Memory B cell (primary cell): ENCODE measurements at places on chromosomes 4 and X.

GRCh38 chr4:79652232-79652631 lies 244.2 kb upstream of the GK2 start:
- no peak for DNase-seq

DNA sequence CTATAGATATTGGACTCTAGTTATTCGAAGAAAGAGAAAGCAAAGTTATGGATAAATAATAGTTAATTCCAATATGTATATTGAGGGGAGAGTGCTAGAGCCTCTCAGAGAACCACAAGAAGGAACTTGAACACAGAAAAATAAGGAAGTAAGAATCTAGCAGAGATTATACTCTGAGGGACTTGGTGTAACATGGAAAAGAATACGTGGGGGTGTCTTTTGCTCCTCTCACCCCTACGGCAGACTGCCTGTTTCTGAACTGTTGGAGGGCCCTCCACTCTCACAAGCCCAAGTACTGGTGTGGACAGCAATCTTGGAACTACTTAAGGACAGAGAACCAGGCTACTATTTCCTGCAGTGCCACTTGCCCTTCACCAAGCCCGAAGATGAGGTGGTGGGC lies 1174.4 kb upstream of the PCDH10 start:
- no peak for DNase-seq

GRCh38 chrX:109347632-109348031 lies 134.3 kb downstream of the GUCY2F start:
- no peak for DNase-seq

DNA sequence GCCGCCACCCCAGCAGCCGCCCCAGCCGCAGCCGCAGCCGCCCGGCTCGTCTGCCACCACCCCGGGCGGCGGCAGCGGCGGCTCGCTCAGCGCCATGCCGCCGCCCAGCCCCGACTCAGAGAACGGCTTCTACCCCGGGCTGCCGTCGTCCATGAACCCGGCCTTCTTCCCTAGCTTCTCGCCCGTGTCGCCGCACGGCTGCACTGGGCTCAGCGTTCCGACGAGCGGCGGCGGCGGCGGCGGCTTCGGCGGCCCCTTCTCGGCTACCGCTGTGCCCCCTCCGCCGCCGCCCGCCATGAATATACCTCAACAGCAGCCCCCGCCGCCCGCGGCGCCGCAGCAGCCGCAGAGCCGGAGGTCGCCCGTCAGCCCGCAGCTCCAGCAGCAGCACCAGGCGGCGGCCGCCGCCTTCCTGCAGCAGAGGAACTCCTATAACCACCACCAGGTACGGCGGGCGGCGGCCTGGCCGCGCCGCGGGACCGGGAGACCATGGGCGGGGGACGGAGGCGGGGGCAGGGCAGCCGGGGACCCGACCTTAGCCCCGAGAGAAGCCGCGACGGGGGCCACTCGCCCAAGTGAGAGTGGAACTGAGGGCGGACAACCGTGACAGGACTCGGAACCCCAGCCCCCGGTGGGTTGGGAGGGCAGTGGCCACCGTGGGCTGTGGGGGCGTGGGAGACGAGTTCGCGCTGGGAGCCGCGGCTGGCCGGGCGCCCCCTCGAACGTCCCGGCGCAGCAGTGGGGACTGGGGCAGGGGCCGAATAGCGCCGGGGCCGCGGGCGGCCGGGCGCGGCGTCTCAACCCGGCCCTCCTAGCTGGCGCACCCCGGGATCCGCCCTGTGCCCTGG lies 1.8 kb downstream of the CPEB2 start:
- DNase-seq = peak; percentile 41

DNA sequence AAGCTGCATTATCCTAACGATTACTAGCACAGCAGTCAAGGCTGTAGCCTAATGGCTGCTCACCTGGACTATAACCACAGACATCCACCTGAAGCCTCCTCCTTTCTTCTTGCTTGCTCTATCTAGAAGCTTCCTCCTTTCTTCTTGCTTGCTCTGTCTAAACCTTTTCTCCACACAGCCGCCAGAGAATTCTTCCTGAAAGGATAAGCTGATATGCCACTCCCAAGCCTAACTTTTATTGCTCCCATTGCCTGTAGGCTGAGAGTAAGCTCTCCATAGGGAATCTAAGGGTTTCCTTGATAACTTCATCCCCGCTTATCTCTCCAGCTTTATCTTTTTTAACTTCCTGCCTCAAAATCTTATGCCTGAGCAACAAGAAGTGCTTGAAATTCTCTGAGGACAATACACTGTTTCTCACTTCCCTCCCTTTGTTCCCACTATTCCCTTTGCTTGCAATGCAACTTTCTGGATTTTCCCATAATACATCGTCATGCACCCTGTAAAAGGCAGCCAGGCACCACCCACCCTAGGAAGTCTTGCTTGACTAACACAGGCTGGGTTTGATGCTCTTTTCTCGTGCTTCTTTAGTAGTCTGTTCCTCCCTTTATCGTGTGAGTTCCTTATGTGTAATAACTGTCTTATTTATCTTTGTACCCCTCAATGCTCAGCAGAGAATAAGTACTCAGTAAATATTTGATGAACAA lies 1.4 kb upstream of the LRIT3 start:
- no peak for DNase-seq

- DNase-seq = no peak
These were observed 590.8 kb downstream of the SPRY1 start for GRCh38 chr4:123987408-123987807.

- DNase-seq = no peak
These were observed 76.9 kb downstream of the LRRC66 start for GRCh38 chr4:51943221-51943620.

DNA sequence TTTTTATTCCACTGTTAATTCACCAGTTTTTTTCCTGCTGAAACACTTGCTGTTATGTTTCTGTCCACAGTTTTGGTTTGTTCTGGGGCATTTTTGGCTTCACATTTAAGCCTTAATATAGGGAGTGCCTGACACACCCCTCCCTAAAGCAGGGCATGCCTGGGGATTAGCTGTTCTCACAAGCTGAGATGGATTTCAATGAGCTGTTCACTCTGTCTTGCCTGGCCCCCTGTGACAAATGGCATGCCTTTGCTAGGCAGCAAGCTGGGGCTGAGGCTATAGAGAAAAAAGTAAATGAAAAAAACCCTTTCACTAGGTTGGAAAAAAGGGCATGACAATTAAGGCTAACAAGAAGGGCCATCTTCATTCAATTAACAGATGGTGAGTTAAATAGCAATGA lies 22.4 kb downstream of the LPAR4 start:
- no peak for DNase-seq

- no peak for DNase-seq
These were observed 15.2 kb downstream of the BCOR start for GRCh38 chrX:40082447-40083119.

- no peak for DNase-seq
These were observed 92.7 kb downstream of the PJA1 start for GRCh38 chrX:69072486-69073006.

DNA sequence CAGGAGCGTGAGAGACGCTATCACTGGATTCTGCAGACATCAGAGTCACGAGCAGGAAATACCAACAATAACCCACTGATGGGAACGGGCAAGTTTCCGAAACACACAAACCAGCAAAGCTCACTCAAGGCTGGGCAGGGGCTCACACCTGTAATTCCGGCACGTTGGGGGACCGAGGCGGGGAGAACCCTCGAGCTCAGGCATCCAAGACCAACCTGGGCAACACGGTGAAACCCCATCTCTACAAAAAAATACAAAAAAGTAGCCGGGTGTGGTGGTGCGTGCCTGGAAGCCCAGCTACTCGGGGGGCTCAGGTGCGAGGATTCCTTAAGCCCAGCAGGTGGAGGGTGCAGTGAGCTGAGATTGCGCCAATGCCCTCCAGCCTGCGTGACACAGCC lies 17.2 kb upstream of the GTPBP6 start:
- DNase-seq = no peak
